Ureter (tissue), 1 donor: ENCODE measurements at places on chromosomes 5 and 9. TPM values are rescaled to one million over a fixed set of nuclear protein-coding genes. Genes with fewer than 3 reads are reported as not detected.

GRCh38 chr9:9117866-9118265 lies 1318.3 kb upstream of the DMAC1 start:
- no peak for DNase-seq

DNA sequence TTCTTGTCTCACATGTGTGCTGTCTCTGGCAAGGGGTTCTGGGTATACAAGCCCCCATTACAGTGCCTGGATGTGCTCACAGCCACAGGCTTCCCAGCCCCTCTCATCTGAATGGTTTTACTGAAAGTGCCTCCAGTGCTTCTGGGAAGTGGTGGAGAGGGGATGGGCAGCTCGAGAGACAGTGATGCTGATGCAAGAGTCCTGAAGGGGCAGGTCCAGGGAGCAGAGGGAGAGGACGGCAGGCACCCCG lies 93.5 kb downstream of the PHF2 start:
- DNase-seq = no peak

GRCh38 chr9:97970165-97970564 lies 13.0 kb upstream of the ANP32B start:
- DNase-seq = no peak

DNA sequence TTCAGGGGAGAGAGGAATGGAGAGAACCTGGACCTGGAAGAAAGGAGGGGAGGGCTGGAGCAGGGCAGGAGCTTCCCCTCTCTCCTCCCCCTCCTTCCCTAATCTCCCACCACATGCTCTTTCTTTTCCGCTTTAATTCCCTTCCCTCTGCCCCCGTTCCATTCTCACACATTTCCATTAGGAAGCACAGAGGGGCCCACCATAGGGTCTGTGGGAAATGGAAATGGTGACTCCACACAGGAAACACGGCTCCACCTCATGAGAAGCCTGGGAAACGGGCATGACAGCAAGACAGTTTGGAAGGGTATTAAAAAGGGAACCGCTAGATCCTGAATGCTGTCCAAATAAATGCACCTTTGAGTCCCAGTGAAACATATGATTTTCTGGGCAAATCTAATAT lies 64.9 kb upstream of the ENTREP1 start:
- DNase-seq = no peak

GRCh38 chr5:153618867-153619266 lies 128.4 kb downstream of the GRIA1 start:
- DNase-seq = no peak

Gene AQP7
- 8.3 TPM for total RNA-seq
